ENCODE measurements at places on chromosomes 11 and 22.

- no peak overlapping the region for H3K4me3 ChIP-seq
- no peak overlapping the region for H3K27ac ChIP-seq
- no peaks in the 10 kb centered on the region for H3K27me3 ChIP-seq
- DNase-seq: no peak
- H3K36me3 ChIP-seq: no peaks in the 10 kb centered on the region
- no peaks in the 10 kb centered on the region for H3K4me1 ChIP-seq
These were observed 38.1 kb downstream of the GNB1L start for GRCh38 chr22:19816372-19817119.

- no peak for DNase-seq
- H3K4me1 ChIP-seq: peaks cover 44% of the 10 kb centered on the region
- H3K27ac ChIP-seq: peak overlapping the region; percentile 28
These were observed 28.3 kb downstream of the MYO18B start for GRCh38 chr22:25770333-25770732.

- no peak overlapping the region for H3K4me3 ChIP-seq
- DNase-seq: no peak
- H3K4me1 ChIP-seq: no peaks in the 10 kb centered on the region
- H3K36me3 ChIP-seq: no peaks in the 10 kb centered on the region
- H3K27ac ChIP-seq: no peak overlapping the region
- H3K27me3 ChIP-seq: no peaks in the 10 kb centered on the region
These were observed 8.7 kb upstream of the EFCAB6 start for GRCh38 chr22:43820651-43821305.

- no peaks in the 10 kb centered on the region for H3K27me3 ChIP-seq
- no peak overlapping the region for H3K27ac ChIP-seq
- no peak for DNase-seq
- no peak overlapping the region for H3K4me3 ChIP-seq
These were observed 211.9 kb downstream of the MYO18B start for GRCh38 chr22:25953919-25954318.

DNA sequence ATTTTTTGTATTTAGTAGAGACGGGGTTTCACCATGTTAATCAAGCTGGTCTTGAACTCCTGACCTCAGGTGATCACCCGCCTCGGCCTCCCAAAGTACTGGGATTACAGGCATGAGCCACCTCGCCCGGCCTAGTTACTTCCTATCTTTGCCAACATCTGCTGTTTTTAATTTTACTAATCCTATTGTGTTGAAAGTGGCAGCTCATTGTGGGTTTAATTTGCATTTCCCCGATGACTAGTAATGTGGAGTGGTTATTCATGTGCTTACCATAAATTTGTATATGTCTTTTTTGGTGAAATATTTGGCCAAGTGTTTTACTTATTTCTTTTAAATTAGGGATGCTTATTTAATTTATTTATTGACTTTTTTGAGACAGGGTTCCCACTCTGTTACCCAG is 74.2 kb upstream of the SLC25A18 start:
- H3K4me1 ChIP-seq: no peaks in the 10 kb centered on the region
- no peak overlapping the region for H3K4me3 ChIP-seq
- H3K36me3 ChIP-seq: no peaks in the 10 kb centered on the region
- no peak for DNase-seq
- H3K27me3 ChIP-seq: no peaks in the 10 kb centered on the region
- no peak overlapping the region for H3K27ac ChIP-seq

DNA sequence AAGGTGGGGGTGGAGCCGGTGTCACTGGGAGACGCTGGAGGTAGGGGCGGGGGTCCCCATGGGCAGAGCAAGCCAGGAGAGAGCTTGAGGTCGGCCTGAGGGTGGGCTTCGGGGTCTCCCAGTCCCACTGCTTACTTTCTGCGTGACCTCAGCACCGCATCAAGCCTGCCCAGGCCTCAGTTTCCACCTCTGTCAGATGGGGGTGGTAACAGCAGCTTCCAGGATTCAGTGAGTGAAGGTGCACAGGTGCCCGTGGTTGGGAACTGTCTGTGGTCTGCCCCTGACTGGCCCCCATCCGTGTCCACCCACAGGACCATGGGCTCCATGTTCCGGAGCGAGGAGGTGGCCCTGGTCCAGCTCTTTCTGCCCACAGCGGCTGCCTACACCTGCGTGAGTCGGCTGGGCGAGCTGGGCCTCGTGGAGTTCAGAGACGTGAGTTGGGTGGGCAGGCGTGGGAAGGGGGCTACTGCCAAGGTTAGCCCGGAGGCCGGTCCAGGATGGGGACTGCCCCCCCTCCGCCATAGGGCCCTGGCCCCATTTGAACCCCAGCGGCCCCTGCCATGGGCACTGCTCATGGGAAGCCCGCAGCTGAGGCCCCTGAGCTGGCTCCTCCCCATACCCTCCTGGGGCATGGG is 2.2 kb downstream of the TCIRG1 start:
- no peaks in the 10 kb centered on the region for H3K27me3 ChIP-seq
- peak overlapping the region; percentile 90 for H3K27ac ChIP-seq
- peak overlapping the region; percentile 83 for H3K4me3 ChIP-seq
- peaks cover 6% of the 10 kb centered on the region for H3K36me3 ChIP-seq
- no peak for DNase-seq
- H3K4me1 ChIP-seq: peaks cover 27% of the 10 kb centered on the region

DNA sequence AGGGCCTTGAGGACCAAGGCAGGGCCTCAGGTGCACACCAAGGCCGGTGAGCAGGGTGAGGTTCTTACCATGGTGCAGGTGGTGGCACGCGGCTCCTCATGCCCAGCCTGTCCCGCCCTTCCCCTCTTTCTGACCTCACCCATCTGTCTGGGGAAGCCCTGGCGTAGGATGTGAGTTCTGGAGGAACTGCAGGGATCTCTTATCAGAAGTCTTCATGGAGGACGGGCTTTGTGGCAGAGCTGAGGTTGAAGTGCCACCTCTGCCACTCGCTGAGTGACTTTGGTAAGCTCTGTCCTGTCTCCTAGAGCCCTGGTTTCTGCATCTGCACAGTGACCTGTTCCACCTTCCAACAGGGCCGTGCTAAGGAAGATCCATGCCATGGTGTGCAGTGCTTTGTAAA is 49.1 kb downstream of the LRRC32 start:
- peaks cover 2% of the 10 kb centered on the region for H3K4me1 ChIP-seq
- peaks cover 7% of the 10 kb centered on the region for H3K27me3 ChIP-seq
- H3K27ac ChIP-seq: no peak overlapping the region
- peaks cover 8% of the 10 kb centered on the region for H3K36me3 ChIP-seq
- no peak overlapping the region for H3K4me3 ChIP-seq
- no peak for DNase-seq

- H3K27ac ChIP-seq: peak overlapping the region; percentile 83
- DNase-seq: no peak
- peaks cover 62% of the 10 kb centered on the region for H3K4me1 ChIP-seq
- peak overlapping the region; percentile 67 for H3K4me3 ChIP-seq
These were observed 26.5 kb upstream of the TMA7B start for GRCh38 chr22:39933741-39934140.

DNA sequence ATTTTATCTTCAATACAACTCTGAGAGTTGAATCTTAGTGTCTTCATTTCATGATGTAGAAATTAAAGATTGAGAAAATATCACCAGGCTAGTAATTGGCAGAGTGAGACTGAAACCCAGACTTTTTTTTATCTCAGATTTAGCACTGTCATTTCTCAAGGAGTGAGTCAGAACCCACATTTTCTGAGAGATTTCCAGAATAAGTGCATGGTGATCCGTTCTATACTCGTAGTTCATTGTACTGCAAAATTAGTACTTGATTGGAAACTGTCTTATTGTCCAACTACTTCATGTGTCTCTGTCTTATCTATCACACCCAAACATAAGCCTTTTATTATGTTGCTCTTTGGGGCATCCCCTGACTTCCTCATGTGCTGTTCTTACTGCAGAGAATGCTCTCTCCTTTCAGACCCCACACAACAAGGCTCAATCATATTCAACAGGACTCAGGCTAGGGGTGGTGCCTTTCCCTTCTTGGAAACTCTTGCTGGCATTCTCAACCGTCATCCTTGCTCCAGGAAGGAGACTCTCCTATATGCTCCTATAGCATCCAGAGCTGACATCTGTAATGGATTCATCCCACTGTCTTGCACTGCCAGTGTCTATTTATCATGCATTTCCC is 76.7 kb upstream of the BLID start:
- no peak overlapping the region for H3K4me3 ChIP-seq
- H3K4me1 ChIP-seq: no peaks in the 10 kb centered on the region
- DNase-seq: no peak
- H3K36me3 ChIP-seq: no peaks in the 10 kb centered on the region

DNA sequence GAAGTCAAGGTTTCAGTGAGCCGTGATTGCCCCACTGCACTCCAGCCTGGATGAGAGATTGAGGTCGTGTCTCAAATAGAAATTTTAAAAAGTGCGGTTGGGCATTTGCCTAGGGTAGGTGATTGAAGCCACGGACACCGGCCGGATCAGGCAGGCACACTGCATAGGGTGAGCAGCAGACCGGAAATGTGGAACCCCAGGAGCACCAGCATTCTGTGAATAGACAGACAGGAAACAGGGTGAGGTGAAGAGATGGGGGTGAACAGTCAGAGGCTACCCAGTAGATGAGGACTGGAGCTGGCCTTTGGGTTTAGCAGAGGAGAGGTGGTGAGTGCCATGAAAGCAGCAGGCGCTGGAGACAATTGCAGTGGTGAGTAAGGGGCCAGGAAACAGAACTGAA is 43.5 kb downstream of the PPFIA1 start:
- no peaks in the 10 kb centered on the region for H3K36me3 ChIP-seq
- no peak overlapping the region for H3K27ac ChIP-seq
- H3K4me1 ChIP-seq: peaks cover 13% of the 10 kb centered on the region
- DNase-seq: no peak

GRCh38 chr11:123330071-123330470 is 100.0 kb upstream of the GRAMD1B start:
- no peaks in the 10 kb centered on the region for H3K4me1 ChIP-seq
- DNase-seq: no peak

DNA sequence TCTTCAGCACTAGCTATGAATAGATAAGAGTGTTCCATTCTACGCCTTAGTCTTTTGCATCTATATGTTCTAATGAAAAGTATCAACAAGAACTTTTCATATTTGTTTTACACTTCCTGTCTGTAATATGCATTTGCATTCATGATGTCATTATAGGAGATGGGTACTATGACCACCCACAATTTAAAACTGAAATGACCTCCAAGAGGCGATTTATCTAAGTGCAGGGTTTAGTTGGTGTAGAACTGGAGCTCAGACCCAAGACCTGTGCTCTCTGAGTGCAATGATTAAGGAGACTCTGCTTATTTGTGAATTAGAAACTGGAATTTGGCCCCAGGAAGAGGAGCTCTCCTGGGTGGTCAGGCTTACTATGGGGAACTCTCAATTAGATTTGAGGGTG is 289.1 kb downstream of the ETS1 start:
- H3K27ac ChIP-seq: peak overlapping the region; percentile 89
- H3K4me3 ChIP-seq: no peak overlapping the region
- H3K36me3 ChIP-seq: peaks cover 48% of the 10 kb centered on the region
- H3K27me3 ChIP-seq: no peaks in the 10 kb centered on the region
- no peak for DNase-seq

DNA sequence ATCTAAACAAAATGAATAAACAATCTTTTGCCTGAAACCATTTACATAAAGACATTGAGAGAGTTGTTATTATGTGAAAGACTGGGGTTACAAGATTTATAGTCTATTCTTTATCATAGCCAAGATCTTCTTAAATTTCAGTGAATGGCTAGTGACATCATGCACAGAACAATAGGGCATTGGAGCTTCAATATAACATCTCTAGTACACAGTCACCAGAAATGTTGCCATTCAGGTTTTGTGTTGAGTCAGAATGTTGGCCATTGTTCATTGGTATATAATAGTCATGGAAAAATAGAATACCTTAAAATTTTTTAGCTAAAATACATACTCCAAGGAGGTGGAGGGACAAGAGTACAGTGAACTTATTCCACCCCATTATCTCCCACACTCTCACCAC is 44.3 kb downstream of the SLC5A12 start:
- no peaks in the 10 kb centered on the region for H3K27me3 ChIP-seq
- H3K4me1 ChIP-seq: no peaks in the 10 kb centered on the region
- no peak for DNase-seq
- H3K27ac ChIP-seq: no peak overlapping the region
- H3K36me3 ChIP-seq: no peaks in the 10 kb centered on the region

DNA sequence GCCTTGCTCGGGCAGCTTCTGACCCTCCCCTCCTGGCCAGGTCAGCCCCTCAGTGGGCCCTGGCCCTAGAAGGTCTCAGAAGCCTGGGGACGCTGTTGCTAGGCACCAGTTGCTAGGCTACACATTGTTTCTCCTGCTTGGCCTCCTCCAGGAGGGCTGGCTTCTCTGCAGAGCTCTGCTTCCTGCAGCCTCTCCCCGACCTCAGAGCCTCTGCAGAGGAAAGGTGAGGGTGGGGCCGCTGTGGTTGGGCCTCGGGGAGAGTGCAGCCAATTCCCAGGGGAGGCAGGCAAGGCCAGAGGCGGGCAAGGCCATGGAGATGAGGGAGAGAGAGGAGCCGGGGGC is 27.6 kb upstream of the LRRC10B start:
- no peaks in the 10 kb centered on the region for H3K36me3 ChIP-seq
- DNase-seq: peak; percentile 11
- H3K27ac ChIP-seq: no peak overlapping the region
- peaks cover 7% of the 10 kb centered on the region for H3K4me1 ChIP-seq
- no peaks in the 10 kb centered on the region for H3K27me3 ChIP-seq

DNA sequence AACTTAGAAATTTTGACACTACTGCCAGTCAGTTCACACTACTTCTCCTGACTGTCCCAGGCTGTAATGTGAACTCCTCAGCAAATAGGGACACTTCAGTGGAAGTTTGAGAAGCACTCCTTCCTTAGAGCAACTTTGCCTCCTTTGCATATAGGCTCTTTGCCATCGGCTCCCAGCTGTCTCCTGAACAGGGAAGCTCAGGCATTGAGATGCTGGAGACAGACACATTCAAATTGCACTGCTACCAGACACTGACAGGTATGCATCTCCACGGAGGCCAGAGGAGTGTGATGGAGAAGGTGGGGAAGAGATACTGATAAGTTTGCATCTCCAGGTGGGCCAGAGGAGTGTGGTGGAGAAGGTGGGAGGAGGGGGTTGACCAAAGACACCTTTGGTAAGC is 1.4 kb downstream of the TRAPPC4 start:
- H3K27me3 ChIP-seq: no peaks in the 10 kb centered on the region
- peak overlapping the region; percentile 98 for H3K4me3 ChIP-seq
- peak overlapping the region; percentile 100 for H3K27ac ChIP-seq
- H3K36me3 ChIP-seq: peaks cover 64% of the 10 kb centered on the region

DNA sequence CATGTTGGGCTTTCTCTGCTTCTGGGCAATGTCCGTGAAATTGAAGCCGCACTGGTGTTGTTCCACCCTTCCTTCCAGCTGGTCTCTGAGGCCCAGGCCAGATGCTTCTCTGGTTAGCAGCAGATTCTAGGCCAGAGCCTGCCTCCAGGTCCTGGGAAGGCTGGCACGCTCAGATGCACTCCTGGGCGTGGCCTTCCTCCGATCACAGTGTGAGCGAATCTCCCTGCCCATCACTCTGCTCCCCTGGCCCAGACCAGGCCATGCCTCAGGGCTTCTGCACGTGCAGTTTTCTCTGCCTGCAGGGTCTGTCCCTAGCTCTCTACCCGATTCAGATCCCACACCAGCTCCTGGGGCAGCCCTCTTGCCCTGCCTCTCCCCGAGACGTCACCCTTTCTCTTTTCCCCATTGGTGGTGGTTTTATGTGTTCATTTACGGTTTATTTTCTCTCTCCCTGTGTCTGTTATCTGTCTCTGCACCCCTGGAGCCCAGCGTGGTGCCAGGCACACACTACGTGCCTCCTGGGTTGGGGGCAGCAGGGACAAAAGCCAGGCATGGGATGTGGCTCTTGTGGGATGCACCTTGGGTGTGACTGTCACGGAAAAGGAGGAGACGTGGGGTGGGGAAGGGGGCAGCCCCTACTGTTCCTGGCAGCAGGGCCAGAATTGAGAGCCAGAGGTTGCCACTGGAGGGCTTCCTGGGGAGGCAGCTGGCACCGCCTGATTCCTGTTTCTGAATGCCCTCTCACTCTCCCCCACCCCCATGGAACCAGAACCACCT is 66.0 kb downstream of the KCNQ1 start:
- H3K27ac ChIP-seq: peak overlapping the region; percentile 36
- no peaks in the 10 kb centered on the region for H3K27me3 ChIP-seq
- H3K4me1 ChIP-seq: peaks cover 13% of the 10 kb centered on the region
- no peak overlapping the region for H3K4me3 ChIP-seq
- DNase-seq: no peak
- H3K36me3 ChIP-seq: no peaks in the 10 kb centered on the region
